ENCODE measurements at places on chromosomes 4 and X. TPM values are rescaled to one million over a fixed set of nuclear protein-coding genes. Genes with fewer than 3 reads are reported as not detected.
A peak's percentile ranks its signal among the peaks of the same experiment; 100 is the strongest.

DNA sequence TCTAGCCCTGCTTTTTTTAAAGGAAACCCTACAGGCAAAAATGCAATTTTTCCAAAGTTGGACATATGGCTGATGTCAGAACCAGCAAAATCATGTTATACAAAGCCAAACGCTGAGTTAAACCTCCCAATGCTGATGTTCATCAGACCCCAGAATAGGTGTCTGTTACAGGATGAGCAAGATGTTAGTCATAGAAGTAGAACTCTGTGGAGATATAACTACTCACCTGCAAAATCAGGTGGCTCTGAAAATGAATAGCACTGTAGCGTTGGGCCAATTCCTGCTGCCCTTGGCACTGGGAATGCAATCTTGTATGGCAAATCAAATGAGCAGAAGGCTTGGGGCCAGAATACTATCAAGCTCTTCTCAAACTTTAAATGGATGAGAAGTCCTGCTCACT is 634.1 kb downstream of the RPA4 start:
- H3K27ac ChIP-seq = no peak overlapping the region
- DNase-seq = no peak
- H3K4me1 ChIP-seq = no peaks in the 10 kb centered on the region
- H3K36me3 ChIP-seq = no peaks in the 10 kb centered on the region
- no peak overlapping the region for H3K4me3 ChIP-seq
- no peaks in the 10 kb centered on the region for H3K27me3 ChIP-seq

GRCh38 chrX:50202539-50202938 is 1.7 kb upstream of the AKAP4 start:
- H3K27me3 ChIP-seq = peaks cover 1% of the 10 kb centered on the region
- no peak for DNase-seq
- no peak overlapping the region for H3K27ac ChIP-seq
- H3K4me1 ChIP-seq = peaks cover 8% of the 10 kb centered on the region
- no peaks in the 10 kb centered on the region for H3K36me3 ChIP-seq

DNA sequence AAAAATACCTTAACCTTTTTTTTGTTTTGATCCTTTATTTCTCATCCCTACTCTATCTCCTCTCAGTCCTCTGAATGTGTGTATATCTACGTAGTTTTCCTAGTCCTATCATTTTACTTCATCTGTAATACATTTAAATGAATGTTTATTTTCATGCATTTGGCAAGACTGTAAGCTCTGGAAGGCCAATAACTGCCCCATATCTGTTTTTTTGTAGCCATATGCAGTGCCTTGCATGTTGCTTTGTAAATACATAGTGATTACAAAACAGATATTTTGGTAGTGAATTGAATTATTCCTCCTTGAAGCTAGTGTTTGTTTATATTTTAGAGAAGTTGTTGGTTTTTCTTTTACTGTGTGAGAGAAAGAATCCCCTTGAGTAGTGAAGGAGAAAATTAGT is 450.2 kb downstream of the PCDH18 start:
- H3K4me3 ChIP-seq = no peak overlapping the region
- DNase-seq = no peak
- H3K27ac ChIP-seq = no peak overlapping the region

DNA sequence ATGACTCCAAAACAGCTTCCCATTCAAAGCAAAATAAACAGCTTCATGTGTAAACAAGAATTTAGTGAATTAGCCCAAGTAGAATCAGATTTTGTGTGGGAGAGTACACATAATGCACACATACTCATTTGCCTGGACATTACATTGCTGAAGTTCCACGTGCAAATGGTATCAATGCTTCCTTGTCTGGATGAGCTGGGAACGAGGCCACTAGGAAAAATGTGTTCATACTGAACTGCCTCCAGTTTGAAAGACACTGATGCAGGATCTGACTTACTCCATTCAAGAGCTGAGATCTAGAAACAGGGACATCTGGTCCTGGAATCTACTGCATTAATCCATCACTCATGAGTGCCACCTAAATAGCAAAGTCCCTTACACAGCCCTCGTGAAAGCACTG is 228.0 kb downstream of the APBB2 start:
- no peaks in the 10 kb centered on the region for H3K27me3 ChIP-seq
- H3K4me3 ChIP-seq = no peak overlapping the region
- H3K36me3 ChIP-seq = no peaks in the 10 kb centered on the region

DNA sequence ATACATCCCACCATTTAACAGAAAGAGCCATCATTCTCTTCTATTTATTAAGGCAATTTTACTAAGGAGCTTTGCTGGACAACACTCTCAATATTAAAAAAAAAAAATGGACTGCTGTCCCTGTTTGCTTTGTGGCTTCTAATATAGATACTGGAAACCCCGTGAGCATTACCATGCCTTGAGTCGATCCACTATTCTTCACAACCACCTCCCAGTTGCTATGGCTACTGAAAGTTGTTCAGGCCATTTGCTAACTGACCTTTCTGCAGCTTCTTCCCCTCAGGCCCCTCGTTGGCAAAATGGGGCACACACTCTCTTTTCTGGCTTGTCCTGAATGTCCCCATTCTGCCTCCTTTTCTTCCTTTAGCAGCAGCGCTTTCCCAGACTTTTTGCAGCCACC is 340.4 kb downstream of the NR3C2 start:
- H3K27me3 ChIP-seq = no peaks in the 10 kb centered on the region
- H3K4me1 ChIP-seq = peaks cover 2% of the 10 kb centered on the region
- DNase-seq = no peak
- H3K4me3 ChIP-seq = no peak overlapping the region
- H3K36me3 ChIP-seq = peaks cover 24% of the 10 kb centered on the region
- H3K27ac ChIP-seq = no peak overlapping the region

- H3K27me3 ChIP-seq = no peaks in the 10 kb centered on the region
- H3K4me3 ChIP-seq = no peak overlapping the region
- H3K36me3 ChIP-seq = no peaks in the 10 kb centered on the region
These were observed 6.9 kb upstream of the ARMCX4 start for GRCh38 chrX:101478366-101478765.

- H3K4me3 ChIP-seq = no peak overlapping the region
- no peak overlapping the region for H3K27ac ChIP-seq
- H3K27me3 ChIP-seq = peaks cover 3% of the 10 kb centered on the region
- H3K4me1 ChIP-seq = peaks cover 13% of the 10 kb centered on the region
- H3K36me3 ChIP-seq = peaks cover 1% of the 10 kb centered on the region
- DNase-seq = no peak
These were observed 6.3 kb upstream of the RTL5 start for GRCh38 chrX:72137846-72138495.

GRCh38 chr4:107853444-107854355 is 29.0 kb downstream of the SGMS2 start:
- H3K27ac ChIP-seq = no peak overlapping the region
- no peak overlapping the region for H3K4me3 ChIP-seq
- H3K4me1 ChIP-seq = no peaks in the 10 kb centered on the region
- H3K27me3 ChIP-seq = peaks cover 40% of the 10 kb centered on the region
- H3K36me3 ChIP-seq = no peaks in the 10 kb centered on the region

DNA sequence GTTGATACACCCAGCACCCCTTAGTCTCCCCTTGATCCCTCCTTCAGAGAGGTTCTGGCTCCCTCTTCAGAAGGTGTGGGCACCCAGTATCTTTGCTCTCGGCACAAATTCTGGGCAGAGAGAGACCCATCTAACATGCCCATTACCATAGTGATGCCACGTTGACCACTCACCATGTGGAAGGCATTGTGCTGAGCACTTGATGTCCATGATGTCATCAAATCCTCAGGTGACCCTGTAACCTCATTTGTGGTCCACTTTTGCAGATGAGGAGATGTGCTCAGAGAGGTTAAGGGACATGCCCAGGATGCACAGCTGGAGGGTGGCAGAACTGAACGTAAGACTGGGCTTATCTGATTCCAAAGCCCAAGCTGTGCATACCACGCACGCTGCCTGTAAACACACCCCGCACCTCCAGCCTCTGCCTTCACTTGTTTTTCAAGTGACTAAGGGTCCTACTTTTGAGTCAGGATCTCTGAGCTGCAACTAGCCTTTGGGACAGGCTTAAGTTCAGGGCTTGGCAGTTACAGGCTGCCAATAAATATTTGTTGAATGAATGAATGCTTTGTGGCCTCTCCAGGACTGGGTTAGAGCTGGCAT is 55.2 kb downstream of the HTRA3 start:
- H3K27ac ChIP-seq = no peak overlapping the region
- peak; percentile 4 for DNase-seq
- no peaks in the 10 kb centered on the region for H3K4me1 ChIP-seq

- no peaks in the 10 kb centered on the region for H3K4me1 ChIP-seq
- no peak for DNase-seq
- no peak overlapping the region for H3K27ac ChIP-seq
- no peaks in the 10 kb centered on the region for H3K27me3 ChIP-seq
- H3K36me3 ChIP-seq = no peaks in the 10 kb centered on the region
- no peak overlapping the region for H3K4me3 ChIP-seq
These were observed 144.1 kb upstream of the DDX53 start for GRCh38 chrX:22855693-22856092.

DNA sequence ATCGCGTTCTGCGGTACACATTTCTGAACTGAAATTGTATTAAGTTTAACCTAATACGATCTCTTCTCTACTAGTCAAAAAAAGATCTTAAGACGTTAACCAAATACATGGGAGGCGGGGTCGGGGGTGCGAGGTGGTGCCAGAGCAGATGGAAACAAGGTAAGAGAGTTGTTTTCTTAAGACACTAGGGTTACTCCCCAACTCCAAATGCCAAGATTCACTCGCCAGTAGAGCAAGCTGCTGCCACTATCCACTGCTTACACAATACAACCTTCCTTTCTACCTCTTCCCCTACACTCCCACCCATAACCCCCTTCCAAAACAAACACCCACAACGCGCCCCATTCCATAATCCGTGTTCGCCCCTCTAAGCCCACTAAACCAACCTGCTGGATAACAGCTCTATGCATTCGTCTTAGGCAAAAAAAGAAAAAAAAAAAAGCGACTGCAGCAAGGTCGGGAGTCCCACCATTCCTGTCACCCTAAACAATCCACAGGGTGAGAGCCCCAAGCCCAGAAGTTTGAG is 1.3 kb downstream of the LCORL start:
- H3K36me3 ChIP-seq = no peaks in the 10 kb centered on the region
- peak overlapping the region; percentile 78 for H3K27ac ChIP-seq
- H3K27me3 ChIP-seq = peaks cover 28% of the 10 kb centered on the region
- DNase-seq = peak; percentile 14

DNA sequence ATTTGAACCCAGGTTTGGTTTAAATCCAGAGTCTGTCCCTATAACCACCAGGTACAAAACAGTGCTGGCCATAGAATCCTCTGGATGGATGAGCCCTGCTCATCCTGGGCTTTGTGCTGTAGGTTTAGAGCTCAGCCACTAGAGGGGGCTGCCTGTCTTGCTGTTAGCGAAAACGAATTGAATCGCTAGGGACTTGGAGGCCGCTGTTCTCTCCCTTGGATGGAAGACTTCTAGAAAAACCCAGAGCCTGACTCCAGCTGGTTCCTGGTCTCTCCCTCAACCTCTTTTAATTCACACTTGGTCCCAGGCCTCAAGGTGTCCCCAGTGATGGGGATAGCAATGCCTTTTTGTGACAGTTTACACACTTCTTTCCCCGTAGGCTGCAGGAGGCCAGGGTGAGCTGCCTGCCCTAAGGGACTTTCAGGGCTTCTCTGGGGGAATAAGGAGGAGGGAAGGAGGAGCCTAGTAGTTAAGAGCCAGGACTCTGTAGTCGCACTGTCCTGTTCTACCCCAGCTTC is 8.7 kb downstream of the RIPPLY1 start:
- no peak overlapping the region for H3K4me3 ChIP-seq
- H3K36me3 ChIP-seq = no peaks in the 10 kb centered on the region
- no peaks in the 10 kb centered on the region for H3K4me1 ChIP-seq
- DNase-seq = peak; percentile 54
- no peak overlapping the region for H3K27ac ChIP-seq

DNA sequence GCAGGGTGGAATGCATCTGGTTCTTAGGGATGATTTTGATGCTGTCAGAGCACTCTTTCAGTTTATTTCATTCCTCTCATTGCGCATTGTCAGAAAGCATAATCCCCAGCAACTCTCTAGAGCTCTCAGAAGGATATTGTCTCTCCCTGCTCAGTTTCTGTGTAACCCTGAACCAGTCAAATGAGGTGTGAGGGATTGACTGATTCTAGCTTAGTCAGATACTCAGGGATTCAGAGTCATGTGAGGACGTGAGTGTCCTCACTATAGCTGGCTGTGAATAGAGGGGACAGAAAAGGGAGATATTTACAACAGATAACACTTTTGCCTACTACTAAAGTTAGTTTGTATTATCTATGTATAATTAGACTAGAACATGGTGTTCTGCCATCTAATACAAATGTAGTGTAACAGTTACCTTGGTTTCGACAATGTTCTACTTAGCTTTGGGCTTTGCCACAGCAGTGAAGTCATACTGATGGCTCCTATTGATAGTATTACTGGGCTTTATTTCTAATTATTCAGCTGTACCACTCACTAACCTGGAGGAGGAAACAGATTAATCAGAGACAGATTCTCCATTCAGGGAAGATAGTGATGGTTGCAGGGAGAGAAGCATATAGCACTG is 19.5 kb downstream of the AP1AR start:
- no peak overlapping the region for H3K4me3 ChIP-seq
- no peak for DNase-seq
- H3K27me3 ChIP-seq = no peaks in the 10 kb centered on the region
- H3K36me3 ChIP-seq = peaks cover 3% of the 10 kb centered on the region
- H3K27ac ChIP-seq = no peak overlapping the region

DNA sequence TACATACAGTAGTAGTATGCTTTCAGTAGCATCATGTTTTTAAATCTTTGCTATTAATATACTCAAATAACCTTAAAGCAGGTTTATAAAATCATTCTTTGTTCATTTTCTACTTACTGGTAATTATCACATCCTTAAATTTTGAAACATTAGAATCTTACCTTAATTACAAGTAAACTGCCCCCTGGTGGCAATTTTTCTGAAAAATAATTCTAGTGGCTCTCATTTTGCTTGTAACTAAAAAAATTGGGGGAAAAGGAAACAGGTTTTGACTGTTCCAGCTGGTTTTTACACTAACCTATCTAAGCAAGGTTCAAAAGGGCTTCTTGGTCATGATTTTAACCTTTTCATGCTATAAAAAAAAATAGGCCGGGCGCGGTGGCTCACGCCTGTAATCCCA is 18.5 kb upstream of the DCAF4L1 start:
- no peak overlapping the region for H3K27ac ChIP-seq
- peaks cover 2% of the 10 kb centered on the region for H3K36me3 ChIP-seq
- H3K4me1 ChIP-seq = no peaks in the 10 kb centered on the region

GRCh38 chr4:69957209-69957608 is 8.3 kb downstream of the CSN2 start:
- H3K4me3 ChIP-seq = no peak overlapping the region
- H3K27me3 ChIP-seq = no peaks in the 10 kb centered on the region
- no peak overlapping the region for H3K27ac ChIP-seq
- no peaks in the 10 kb centered on the region for H3K4me1 ChIP-seq

PF4V1 gene
- not detected for total RNA-seq

FGF2 gene
- total RNA-seq = 0.56 TPM

AMTN gene
- not detected for total RNA-seq

MAGEA9B gene
- total RNA-seq = not detected

MAGEA4 gene
- not detected for total RNA-seq

PHOX2B gene
- total RNA-seq = not detected

RIBC1 gene
- total RNA-seq = 0.57 TPM

TLR2 gene
- total RNA-seq = 1.6 TPM
